ENCODE measurements at places on chromosomes 16 and 17.

DNA sequence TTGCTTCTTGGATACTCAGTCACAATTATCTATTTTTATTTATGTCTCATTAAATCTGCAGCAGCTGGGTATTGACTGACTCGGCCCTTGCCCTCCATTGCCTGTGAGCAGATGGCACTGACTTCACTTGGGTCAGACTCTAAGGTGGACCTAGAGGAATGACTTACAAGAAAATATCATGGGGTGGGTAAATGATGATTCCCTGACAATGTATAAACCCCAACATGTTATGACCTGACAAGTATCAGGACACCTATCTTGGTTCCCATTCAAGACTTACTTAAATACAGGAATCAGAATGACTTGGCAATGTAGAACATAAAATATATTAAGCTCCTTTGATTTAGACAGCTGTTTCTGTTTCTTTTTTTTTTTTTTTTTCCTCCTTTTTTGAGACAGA is 953.5 kb downstream of the CDH11 start:
- DNase-seq: no peak

DNA sequence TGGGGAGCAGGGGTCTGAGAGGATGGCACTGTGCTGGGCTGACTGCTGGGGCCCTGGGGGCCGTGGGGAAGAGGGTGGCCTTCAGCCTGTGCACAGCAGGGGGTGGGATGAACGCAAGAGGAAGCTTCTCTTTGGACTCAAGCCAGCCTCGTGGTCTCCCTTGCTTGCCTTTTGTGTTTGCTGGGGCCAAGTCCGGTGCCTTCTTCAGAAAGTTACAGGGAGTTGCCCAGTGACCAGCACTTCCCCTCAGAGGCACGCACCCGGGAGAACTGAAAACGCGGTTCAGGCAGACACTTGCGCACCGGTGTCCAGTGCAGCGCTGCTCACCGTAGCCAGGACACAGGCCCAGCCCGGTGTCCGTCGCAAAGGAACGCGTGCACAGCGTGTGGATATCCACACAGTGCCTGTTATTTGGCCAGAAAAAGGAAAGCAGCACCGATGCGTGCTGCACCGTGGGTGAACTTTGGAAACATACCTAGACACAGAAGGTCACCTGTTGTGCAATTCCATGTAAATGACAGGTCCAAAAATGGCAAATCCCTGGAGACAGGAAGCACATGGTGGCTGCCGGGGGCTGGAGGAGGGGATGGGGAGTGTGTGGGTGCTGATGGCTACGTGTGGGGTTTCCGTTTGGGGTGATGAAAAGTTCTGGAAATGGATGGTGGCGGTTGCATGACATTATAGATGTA is 29.4 kb upstream of the NUDT16L1 start:
- no peak for DNase-seq

DNA sequence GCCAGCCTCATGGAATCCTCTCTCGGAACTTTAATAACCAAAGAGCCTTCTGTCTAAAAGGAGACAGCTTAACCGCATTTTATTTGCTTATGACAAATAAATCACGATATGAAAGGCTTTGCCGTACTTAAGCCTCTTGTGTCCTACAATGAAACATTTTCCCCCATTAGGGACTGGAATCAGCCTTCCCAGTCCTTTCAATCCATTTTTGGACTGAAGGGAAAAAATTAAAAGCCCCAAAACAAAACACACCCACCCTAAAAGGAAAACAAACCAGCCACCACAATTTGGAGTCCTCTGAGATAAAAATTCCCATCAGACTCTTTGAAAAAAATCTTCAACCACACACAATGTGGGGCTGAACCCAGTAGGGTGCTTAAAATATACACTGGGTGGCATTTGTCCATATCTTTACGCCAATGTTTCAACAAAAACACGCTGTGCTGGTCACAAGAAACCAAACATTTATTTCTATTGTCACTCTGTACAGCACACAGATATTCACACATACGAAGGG is 3.0 kb downstream of the HOXB4 start:
- no peak for DNase-seq

DNA sequence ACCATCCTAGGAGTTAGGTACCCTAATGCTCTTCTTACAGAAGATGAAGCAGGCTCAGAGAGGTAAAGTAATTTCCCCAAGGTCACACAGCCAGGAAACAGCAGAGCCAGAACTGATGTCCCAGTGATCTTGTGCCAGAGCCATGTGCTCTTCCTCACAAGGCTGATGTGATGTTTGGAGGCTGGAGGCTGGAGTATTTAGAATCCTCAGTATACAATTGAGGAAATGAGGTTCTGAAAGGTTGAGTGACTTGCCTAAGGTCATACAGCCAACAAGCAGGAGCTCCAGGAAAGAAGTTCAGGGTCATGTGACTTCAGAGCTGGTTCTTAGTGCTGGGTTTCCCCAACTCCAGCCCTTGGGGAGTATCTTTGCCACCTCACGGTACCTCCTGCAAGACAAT is 18.5 kb downstream of the ITPRIPL2 start:
- no peak for DNase-seq

- no peak for DNase-seq
Observed at GRCh38 chr16:87854907-87855683, 14.2 kb downstream of the SLC7A5 start.

DNA sequence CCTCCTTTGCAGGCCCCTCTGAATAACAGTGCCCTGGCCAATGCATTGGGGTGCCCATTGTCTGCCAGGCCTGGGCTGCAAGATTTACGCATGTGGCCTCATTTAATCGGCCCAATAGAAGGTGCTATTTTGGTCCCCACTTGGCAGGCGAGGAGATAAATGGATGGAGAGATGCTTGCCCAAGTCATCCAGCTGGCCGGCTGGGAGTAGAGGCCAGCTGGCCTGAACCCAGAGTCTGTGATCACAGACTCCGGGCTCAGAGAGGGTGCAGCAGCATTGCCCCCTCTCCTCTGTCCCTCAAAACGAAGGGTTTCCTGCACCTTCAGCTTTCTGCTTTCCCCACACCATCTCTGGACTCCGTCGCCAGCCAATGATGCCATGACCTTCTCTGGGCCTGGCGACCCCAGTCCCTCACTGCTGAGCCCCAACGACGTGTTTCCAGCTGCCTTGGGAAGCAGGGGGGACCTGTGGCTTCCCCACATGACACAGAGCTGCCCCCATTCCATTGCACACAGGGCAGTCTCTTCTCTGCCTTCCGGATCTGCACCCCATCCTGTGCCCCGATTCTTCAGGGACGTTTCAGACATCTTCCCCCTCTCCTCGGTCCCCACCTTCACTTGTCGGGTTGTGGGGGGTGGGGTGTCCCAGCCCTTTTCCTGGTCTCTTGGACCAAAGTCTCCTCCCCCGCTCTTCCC is 3.5 kb upstream of the ADGRG1 start:
- DNase-seq: no peak

GRCh38 chr17:9200699-9201359 is 179.5 kb downstream of the NTN1 start:
- no peak for DNase-seq

- DNase-seq: no peak
Observed at GRCh38 chr17:79565606-79566250, 45.1 kb downstream of the RBFOX3 start.

GRCh38 chr17:46817151-46817900 is 1.2 kb downstream of the WNT3 start:
- DNase-seq: no peak

DNA sequence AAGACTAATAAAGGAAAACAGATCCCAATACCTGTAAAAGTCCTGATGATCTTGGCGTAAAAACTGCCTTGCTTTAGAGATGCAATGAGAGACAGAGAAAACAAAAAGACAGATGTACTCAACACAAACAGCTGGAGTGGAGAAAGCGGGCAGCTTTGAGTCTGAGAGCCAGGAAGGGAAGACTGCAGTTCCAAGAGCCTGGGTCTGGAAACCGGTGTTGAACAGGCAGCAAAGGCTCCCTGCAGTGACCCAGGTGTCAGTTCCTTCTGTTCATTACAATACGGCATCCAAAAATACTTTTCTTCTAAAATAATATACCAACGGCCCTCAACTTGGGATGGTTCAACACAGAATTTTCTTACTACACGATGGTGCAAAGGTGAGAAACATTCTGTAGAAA is 29.6 kb downstream of the VPS53 start:
- DNase-seq: no peak

GRCh38 chr16:79651363-79651762 is 50.8 kb upstream of the MAF start:
- no peak for DNase-seq

- no peak for DNase-seq
Observed at GRCh38 chr16:6618874-6619273, 713.8 kb upstream of the RBFOX1 start.

- DNase-seq: no peak
Observed at GRCh38 chr17:57385975-57386374, 129.7 kb downstream of the MSI2 start.

GRCh38 chr17:10177131-10177912 is 21.1 kb downstream of the GAS7 start:
- DNase-seq: no peak

DNA sequence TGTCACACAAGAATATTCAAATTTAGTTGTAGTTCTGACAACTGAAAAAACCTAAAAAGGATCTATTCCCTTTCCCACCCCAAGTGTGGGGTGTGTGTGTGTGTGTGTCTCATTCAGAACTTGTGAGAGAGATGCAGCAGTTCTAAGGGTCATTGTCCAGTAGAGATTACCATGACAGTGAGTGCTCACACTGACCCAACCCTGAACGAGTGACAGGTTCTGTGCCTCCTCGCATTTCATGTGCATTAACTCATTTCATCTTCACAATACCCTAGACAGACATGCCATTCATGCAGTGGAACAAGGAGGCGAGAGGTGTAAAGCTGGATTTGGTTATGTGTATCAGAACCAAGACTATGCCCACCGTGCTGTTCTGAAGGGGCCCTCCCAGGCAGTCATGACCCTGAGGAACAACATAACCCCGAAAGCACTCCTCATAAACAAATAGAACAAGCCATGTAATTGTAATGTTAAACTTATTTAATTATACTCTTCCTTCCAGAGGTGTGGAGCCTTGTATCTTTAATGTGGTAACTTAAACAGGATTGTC is 102.1 kb downstream of the CLEC16A start:
- DNase-seq: no peak

GRCh38 chr16:72467157-72467759 is 295.3 kb upstream of the PMFBP1 start:
- no peak for DNase-seq

DNA sequence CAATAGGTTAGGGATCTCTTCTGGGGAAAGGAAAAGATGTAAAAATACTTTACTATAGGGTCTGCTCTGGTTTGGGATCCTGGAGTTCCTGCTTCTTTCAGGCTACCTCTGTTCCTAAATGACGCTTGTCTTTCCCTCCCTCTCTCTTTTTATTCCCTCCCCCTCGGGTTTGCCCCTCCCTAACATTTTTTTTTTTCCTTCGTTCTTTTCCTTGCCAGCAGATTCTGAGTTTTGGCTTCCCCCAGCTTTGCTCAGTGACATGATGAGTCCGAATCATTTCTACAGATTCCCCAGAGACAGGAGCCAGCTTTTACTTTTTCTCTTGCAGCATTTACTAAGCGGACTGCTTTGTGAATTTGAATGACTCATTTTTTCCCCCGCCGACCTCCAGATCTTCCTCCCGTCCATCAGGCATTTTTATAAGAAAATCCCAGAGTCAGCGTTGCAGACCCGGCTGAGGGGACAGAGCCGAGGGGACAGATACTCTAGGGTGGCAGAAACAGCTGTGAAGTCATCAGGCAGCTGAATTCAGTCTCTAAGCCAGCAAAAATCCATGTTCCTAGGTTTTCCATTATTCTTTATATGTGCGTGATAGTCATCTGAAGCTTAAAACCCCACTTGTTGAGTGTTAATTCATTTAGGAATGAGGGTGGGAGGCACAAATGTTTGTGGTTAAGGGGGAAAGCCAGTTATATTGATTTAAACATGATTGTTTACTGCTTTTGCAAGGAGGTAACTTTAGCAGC is at the start of gene TMEM100:
Gene TMEM100, minus strand, starts transcription at position 123 of the 746 bp plus-strand sequence. CDS start 1,794 bp downstream, outside the sequence.
- no peak for DNase-seq

- DNase-seq: no peak
Observed at GRCh38 chr17:32609085-32609484, 122.3 kb downstream of the CDK5R1 start.

- no peak for DNase-seq
Observed at GRCh38 chr16:89706518-89707260, 5.2 kb upstream of the SPATA2L start.

DNA sequence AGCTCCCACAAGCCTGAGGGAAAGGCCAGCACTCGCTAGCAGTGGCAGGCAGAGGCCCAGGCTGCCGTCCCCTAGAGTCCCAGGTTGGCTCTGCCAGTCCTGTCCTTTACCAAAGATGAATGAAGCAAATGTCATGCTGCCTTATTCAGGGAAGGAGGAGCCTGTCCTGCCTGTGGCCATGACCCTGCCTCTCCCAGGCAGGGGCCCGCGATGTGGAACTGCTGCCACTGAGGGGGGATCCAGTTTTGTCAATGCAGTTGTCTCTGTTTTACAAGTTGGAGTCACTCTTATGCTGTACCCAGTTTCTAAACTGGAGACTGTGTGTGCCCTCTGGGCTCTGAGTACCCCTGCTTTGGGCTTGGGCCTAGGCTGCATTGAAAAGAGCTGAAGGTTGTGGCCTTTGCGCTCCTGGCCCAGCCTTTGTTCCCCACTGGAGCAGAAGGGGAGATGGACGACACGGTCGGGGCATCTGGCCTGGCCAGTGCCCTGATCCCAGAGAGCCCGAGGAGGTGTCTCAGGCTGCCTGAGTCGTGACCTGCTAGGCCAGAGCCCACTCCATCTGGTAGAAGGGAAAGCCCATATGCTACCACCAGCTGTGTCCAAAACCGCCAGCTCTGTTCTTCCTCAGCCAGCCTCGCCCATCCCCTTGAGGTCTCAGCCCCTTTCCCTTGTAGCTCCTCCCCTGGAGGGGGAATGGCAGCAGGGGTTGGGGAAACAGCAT is 5.5 kb downstream of the LIMD2 start:
- DNase-seq: no peak

- no peak for DNase-seq
Observed at GRCh38 chr17:42980766-42981397, 517 bp downstream of the RUNDC1 start.

- DNase-seq: no peak
Observed at GRCh38 chr17:78652913-78653312, 75.7 kb upstream of the DNAH17 start.

GRCh38 chr17:1942066-1942365 is 83.1 kb downstream of the RTN4RL1 start:
- DNase-seq: no peak

DNA sequence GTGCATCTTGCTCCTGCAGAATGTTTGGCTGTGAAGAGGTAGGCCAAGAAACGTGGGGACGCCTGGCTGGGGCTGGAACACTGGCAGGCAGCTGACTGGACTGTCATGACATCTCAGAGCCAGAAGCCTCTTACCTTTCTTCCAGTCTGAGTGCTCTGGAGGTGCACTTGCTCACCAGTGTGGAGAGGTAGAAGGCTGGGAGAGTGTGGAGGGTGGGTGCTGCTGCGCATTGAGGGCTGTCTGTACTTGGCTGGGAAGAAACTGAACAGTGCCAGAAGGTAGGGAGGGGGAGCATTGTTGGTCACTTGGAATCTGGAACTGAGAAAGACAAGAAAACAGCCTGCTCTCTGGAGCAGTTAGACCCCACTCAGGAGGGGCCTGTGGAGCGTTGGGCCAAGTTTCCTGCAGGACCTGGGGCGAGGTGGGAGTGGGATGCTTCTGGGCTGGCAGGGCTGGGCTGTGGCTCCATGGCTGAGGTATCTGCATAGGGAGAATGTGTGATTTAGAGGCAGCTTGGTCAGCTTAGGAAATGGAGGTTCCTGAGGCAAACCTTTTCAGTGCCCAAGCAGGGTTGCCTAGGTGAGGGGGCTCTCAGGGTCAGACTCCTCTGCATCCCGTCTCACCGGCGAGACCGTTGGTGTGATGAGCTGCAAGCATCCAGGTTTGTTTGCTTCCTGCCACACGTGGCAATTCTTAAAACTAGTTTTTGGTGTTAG is 55.1 kb downstream of the KSR1 start:
- no peak for DNase-seq

- no peak for DNase-seq
Observed at GRCh38 chr16:55690841-55691240, 35.1 kb downstream of the SLC6A2 start.
